ENCODE measurements at places on chromosomes 1 and 21. TPM values are rescaled to one million over a fixed set of nuclear protein-coding genes. Genes with fewer than 3 reads are reported as not detected.

HAO2 gene
- not detected for total RNA-seq

FCRL2 gene
- total RNA-seq: not detected

LCE2B gene
- not detected for total RNA-seq

RBM11 gene
- 2.7 TPM for total RNA-seq

IGSF21 gene
- not detected for total RNA-seq

GBP5 gene
- total RNA-seq: 163 TPM

GRCh38 chr1:115214098-115214497 is 124.0 kb downstream of the NGF start:
- DNase-seq: no peak

DNA sequence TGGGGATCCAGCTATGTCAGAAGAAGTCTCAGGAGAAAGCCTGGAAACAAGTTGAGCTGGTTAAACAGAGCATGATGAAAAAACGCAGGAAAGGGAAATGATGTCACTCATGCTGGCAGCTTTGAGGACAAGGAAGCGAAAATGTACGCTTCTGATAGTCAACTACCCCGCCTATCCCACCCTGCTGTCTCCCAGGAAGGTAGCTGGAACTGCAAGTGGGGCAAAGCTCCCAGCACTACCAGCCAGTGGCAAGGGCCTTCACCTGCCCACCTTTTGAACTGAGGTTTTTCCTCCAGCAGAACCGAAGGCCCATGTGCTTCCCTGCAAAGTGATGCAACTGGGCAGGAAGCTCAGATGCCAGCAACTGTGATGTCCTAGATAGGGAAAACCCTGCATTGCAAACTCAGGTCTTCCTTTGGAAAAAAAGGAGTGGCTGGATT is 6.3 kb upstream of the IL20 start:
- no peak for DNase-seq

All from activated CD8-positive, alpha-beta T cell treated with anti-CD3 and anti-CD28 coated beads for 36 hours (primary cell).